ENCODE measurements at places on chromosomes 12 and 14.
A peak's percentile ranks its signal among the peaks of the same experiment; 100 is the strongest.

DNA sequence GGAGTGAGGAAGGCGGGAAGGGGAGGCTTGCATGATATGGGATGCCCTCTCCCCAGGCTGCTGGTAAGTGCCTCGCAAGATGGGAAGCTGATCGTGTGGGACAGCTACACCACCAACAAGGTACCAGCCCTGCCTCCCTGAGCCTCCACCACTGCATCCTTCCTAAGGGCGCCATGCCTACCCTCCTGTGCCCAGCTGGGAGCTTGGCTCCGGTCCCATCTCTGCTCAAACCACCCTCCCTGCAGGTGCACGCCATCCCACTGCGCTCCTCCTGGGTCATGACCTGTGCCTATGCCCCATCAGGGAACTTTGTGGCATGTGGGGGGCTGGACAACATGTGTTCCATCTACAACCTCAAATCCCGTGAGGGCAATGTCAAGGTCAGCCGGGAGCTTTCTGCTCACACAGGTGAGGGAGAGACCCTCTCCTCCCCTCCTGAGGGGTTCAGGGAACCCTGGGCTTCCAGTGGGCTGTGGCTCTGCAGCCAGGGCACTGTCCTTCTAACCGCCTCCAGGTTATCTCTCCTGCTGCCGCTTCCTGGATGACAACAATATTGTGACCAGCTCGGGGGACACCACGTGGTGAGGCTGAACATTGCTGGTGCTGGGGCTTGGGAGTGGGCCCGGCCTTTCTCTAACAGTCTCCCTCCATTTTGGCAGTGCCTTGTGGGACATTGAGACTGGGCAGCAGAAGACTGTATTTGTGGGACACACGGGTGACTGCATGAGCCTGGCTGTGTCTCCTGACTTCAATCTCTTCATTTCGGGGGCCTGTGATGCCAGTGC is 2.6 kb downstream of the GNB3 start:
- DNase-seq = peak; percentile 52

DNA sequence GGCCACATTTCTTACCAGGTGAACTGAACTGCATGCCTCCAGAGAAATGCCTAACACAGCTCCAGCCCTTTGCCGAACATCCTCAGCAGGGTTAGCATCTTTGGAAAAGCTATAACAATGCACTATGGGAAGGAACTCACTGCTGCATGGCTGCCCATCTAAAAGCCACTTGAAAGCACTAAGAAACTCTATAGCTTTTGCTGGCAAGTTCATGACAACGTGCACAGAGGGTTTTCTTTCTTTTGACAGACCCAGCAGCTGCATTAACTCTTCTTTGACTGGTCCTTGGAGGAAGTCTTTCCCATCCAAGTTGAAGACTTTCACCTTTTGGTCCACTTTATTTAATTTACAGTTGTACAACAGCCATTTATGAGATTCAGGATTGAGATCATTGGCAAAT is 5.3 kb downstream of the TRMT5 start:
- no peak for DNase-seq

DNA sequence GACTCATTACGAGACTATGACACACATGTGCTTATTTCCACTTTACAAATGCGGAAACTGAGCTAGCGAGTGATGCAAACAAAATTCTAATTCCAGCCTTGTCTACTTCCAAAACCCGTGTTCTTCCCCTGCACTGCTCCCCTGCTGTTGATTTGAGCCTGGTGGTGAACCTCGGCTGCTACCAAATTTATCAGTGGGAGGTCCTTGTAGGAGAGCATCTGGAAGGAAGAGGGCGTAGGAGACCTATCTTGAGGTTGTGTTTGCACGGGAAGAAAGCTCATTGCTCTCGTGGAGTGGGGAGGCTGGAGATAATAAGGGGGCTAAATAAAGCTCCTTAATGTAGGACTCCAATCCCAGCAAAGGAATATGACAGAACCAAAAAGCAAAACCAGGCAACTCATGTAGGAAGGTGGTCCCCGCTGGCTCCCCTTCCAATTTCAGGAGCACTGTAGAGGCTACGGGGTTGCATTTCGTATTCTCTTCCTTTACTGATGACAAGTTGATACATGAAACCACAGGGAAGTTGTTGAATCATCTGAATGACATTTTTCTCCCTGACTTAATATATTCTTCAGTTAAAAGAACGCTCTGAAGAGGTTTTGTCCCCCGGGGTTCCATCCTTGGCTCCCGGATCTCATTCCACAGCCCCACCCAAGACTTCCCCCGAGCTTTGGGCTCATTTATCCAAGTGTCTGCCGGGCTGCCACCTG is 52.6 kb downstream of the FZD10 start:
- no peak for DNase-seq

GRCh38 chr14:102544046-102544746 is 34.6 kb upstream of the ANKRD9 start:
- no peak for DNase-seq

DNA sequence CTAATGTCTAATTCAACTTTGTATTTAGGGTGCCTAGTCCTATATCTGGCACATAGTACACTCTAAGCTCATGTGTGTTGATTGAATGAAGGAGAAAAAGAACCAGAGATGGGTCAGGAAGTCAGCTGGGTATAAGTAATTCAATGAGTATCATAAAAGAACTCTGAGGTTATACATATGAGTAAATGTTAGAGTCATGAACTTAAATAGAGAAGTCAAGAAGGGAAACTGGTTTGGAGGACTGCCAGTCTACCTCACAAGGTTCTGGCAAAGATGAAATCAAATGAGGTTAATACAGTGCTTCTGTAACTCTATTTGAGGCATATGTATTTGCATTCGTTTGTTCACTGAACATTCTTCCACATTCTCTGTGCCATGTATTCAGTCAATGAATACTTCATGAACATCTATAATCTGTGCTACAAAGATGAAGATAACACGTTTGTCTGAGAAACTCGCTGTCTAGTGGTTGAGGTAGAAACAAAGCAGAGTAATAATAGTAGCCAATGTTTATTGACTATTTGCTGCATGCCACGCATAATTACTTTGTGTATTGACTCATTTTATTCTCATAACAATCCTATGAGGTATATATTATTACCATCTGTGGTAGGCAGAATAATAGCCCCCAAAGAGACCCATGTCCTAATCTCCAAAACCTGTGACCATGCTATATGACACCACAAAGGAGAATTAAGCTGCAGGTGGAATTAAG is 88.9 kb downstream of the PTGER2 start:
- DNase-seq = no peak

GRCh38 chr14:81727218-81727617 is 193.6 kb upstream of the SEL1L start:
- peak; percentile 9 for DNase-seq

GRCh38 chr12:4424422-4424821 is 21.2 kb downstream of the FGF6 start:
- no peak for DNase-seq

GRCh38 chr14:30005114-30005808 is 77.6 kb upstream of the PRKD1 start:
- peak; percentile 64 for DNase-seq

GRCh38 chr14:70665448-70666360 is 24.0 kb downstream of the TTC9 start:
- DNase-seq = peak; percentile 3

DNA sequence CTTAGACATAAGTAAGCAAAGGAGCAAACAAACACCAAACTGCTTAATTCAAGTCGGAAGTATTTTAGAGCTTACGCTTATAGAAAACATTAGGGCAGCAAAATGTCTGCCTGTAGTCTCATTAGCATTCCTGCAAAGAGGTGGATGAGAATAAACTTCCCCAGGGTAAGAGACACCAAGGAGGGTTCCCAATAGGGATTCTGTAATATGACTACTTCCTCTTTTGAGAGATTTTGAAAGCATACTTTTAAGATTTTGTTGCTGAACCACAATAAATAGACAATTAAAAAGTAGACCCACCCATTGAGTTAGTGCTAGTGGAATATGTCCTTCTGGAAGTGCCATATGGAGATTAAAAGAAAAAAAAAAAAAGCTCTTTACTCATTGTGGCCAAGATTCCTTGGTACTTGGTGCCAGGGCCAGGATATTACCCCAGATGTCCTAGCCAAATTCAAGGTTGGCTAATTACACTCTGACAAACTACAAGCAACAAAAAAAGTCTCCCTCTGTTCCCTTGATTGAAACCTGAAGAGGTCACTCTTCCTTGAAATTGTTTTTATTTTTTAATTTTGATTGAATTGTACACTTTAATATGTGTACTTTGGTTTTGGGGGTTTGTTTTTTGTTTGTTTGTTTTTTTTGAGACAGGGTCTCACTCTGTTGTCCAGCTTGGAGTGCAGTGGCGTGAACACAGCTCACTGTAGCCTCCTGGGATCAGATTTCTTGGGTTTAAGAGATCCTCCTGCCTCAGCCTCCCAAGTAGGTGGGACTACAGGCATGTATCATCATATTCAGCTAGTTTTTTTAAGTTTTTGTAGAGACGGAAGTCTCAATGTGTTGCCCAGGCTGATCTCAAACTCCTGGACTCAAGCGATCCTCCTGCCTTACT is 8.7 kb downstream of the CLIP1 start:
- no peak for DNase-seq

- DNase-seq = peak; percentile 69
These were observed 13.8 kb upstream of the BCL2L14 start for GRCh38 chr12:12056951-12057350.
